ENCODE measurements at places on chromosomes 2 and 18.

DNA sequence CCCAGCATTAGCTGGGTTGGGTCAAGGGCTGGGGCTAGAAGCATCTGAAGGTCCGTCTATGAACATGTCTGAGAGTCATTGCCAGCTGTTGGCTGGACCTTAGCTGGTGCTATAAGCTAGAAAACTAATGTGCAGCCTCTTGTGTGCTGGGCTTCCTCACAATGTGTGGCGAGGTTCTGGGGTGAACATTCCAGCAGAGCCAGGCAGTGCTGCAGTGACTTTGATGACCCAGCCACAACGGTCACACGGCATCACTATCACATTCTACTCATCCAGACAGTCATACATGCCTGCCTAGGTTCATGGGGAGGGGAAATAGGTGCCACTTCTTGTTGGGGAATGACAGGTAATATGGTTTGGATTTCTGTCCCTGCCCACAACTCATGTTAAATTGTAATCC, 260.5 kb downstream of the CYP26B1 start:
- no peak for DNase-seq

DNA sequence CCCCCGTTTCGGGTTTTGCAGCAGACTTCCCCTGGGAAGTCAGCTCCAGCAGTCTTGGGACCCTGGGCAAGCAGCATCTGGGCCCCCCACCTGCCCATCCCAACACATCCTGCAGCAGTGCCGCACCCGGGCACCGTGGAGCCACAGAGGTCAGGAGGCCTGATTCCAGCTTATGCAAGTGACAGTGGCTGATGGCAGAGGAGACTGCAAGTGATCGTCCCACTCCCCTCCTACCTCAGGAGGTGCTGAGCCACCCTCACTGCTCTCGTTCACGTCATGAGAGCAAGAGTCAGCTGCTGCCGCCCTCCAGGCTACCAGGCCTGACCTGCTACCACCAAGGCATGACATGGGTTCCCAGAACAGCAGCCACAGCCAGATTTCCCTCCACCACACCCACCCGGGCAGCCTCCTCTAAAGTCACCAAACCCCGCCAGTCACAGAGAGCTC, 18.2 kb downstream of the COX7A2L start:
- no peak for DNase-seq

DNA sequence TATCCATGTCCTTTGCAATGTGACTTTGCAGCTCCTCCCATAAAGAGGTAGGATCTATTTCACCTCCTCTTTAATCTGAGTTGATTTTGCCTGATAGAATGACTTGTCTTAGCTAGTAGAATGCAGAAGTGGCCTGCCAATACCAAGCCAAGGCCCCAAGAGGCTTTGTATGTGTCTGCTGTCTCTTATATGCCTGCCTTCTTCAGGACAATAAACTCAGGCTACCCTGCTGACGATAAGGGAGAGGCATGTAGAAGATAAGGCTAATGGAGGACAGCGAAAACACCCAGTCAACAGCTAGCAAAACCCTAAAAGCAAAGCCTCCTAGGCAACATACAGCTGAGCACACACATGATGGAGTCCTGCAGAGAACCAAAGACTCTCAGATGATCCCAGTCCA, 1.8 kb upstream of the ZC3H8 start:
- no peak for DNase-seq

DNA sequence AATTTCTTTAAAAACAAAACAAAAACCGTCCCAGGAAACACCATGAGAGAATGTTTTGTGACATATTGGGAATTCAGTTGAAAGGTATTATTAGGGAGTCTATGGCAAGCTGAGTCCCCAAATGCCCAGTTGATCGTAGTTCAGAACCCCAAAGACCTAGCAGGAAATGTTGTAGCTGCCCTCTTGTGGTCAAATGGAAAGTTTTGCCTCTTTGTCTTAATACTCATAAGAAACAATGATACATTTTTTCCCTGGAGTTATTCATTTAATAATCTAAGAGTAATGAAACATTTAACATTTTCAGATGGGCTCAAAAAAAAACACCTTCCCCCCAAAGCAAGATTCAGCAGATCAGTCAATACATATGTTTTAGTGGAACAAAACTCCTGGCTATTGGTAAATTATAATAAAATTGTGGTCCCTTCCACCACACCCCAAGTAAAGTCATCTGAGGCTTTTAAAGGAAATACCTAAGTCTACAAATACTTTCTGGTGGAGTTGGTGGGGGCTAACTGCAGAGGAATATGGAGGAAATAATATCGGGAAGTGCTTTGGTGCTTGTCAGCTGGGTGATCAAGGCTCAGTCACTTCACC, 37.8 kb upstream of the EFEMP1 start:
- DNase-seq: no peak

DNA sequence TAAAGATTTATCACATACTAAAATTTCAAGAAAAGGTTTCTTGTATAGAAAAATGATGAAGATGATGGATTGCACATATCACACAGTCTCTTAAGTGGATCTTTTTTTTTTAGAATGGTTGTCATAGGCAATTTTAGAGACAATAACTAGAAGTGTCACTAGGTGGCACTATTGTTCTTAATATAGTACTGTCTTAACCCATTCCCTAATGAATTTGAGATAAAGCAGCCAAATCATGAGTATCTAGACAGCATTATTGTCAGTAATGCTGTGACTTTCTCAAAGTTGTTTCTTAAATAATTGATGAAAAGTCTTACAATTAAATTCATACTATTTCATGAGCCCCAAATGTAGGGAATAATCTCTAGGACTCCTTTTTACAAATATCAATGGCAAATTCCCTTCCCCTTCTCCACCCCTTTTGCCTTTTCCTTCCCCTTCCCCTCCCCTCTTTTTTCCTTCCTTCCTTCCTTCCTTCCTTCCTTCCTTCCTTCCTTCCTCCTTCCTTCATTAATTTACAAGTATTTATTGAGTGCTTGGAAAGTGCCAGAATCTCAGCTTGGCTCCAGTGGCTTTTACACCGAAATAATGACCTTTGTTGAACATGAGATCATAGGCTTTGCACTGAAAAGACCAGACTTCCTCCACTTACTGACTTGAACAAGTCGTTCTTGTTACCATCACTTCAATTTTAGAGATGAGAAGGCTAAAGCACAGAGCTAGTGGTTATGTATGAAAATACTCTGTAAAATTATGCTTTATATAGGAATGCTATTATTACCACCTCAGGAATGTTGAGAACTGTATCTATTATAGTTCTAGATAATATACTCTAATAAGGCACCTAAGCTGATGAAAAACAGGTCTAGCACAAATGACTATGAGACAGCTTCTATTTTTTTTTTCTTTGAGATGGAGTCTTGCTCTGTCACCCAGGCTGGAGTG, 19.8 kb downstream of the MYL12B start:
- no peak for DNase-seq

DNA sequence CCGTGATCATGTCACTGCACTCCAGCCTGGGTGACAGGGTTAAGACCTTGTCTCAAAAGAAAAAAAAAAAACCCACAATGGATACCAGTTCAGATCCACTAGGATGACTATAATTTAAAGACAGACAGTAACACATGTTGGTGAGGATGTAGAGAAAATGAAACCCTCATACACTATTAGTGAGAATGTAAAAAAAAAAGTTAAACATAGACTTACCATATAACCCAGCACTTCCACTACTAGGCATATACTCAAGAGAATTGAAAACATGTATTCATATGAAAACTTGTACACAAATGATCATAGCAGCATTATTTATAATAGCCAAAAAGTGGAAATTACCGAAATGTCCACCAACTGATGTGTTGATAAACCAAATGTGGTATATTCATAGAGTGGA, 48.7 kb downstream of the KIF3C start:
- DNase-seq: no peak

DNA sequence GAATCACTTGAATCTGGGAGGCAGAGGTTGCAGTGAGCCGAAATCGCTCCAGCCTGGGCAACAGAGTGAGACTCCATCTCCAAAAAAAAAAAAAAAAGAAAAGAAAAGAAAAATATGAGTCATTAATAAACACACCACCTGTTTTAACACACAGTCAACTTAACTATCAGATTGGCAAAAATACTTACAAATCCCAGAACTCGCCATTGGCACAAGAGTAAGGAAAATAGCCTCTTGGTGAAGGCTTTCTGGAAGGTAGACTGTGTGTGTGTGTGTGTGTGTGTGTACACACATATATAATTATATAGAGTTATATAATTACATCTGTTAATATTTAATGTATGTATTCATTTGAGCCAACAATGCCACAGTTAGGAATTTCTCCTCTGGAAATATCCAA, 63.7 kb upstream of the UXS1 start:
- no peak for DNase-seq

- DNase-seq: no peak
Measured at GRCh38 chr2:164617466-164617865, 3.8 kb downstream of the GRB14 start.

DNA sequence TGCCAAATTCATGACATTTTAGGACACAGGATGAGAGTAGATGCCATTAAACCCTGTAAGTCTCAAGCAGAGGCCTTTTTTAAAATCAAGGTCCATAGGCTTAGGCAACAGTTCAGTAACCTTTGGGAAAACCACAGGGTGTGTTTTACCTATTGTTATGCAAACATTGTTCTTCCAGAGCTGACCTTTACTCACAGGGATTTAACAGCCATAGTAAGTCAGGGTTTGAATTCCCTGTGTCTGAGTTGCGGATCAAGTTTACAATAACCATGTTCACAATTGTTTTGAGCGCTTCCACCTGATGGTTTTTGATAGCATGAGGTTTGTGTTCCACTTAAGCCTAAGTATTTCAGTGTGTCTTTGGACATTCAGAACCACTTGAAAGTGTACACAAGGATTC, 160.1 kb upstream of the BOD1L2 start:
- no peak for DNase-seq

GRCh38 chr2:58920001-58920400, 678.9 kb upstream of the FANCL start:
- no peak for DNase-seq

- DNase-seq: no peak
Measured at GRCh38 chr2:102792568-102793208, 30.9 kb downstream of the TMEM182 start.

GRCh38 chr2:118580651-118581050, 266.8 kb downstream of the EN1 start:
- DNase-seq: no peak

GRCh38 chr2:207279520-207279919, 113.8 kb upstream of the KLF7 start:
- DNase-seq: no peak

DNA sequence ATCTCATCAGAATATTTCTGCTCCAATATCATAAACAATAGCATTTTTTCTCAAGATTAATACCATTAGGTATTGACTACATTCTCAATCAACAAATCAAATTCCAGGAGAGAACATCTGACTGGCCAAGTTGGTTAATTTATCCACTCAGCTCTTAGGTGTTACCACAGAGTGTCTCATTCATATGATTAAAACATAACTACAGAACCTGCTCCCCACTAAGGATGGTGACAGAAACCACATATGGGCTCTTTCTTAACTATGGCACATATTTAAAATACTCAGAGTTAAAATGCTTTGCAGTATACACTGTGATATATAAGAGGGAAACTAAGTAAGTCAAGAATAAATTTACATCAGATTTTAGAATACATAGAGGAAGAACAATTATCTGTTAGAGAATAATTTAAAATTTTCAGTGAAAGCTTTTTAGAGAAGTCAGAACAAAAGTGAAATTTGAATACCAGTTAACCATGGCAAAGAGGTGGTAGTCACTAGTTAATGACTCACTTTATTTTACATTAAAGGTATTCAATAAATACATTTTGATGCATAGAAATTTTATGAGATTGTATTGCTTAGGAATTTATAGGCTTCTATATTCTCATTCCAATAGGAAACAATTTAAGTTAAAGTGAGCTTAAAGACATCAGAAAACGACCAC, 1120.8 kb upstream of the TMEFF2 start:
- no peak for DNase-seq

DNA sequence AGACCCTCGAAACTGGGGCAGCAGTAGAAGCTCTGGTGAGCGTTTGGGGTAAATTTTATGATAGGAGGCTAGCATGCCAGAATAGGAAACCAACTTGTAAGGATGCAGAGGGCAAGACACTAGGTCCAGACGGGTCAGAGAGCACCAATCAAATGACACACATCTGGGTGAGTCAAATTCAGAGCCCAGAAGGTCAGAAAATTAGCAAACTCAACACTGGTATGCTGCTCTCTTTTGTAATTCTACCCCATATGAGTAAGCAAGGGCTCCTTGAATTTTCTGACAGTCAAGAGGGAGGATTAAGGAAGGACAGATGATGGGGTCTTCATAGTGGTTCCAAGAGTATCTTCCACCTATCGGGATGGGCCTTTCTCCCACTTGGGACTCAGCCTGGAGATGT, 209.8 kb downstream of the BCL2 start:
- no peak for DNase-seq

DNA sequence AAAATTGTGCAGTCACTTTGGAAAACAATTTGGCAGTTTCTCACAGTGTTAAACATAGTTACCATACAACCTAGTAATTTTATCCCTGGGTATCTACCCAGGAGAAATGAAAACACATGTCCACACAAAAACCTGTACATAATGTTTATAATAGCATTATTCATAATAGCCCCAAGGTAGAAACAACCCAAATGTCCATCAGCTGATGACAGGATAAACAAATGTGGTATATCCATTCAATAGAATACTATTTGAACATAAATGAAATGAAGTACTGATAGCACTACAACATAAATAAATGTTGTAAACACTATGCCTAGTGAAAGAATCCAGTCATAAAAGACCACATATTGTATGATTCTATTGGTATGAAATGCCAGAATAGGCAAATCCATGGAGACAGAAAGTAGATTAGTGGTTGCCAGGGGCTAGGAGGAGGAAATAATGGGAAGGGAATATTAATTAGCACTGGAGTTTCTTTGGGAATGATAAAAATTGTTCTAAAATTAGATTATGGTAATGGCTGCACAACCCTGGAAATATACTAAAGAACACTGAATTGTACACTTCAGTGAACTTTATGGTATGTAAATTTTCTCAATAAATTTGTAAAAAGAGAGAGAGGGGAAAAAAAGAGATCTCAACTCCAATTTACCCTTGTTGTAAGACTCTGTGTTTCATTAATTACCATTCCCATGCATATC, 20.8 kb upstream of the VIT start:
- DNase-seq: no peak

GRCh38 chr2:198134293-198134955, 330.0 kb downstream of the PLCL1 start:
- DNase-seq: no peak
